Small intestine (tissue), 16 donors: ENCODE measurements at places on chromosomes 4 and X. TPM values are rescaled to one million over a fixed set of nuclear protein-coding genes. Genes with fewer than 3 reads are reported as not detected.

DNA sequence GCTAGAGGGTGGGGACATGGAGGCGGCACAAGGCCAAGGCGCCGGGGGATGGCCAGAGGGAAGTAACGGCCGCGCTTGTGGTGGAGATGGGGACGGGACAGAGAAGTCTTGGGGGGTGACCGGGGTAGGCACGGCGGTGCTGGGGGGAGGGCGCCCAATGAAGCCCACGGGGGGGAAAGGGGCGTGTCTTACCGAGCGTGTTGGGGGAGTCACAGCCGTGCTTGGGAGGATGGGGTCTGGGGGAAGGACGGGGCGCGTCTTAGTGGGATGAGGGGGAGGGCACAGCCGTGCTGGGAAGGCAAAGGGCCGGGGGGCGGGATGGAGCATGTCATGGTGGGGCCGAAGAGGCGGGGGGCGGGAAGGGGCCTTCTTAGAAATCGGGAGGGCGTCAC lies 952 bp downstream of the ARSD start:
- no peaks in the 10 kb centered on the region for H3K4me1 ChIP-seq
- no peaks in the 10 kb centered on the region for H3K27me3 ChIP-seq
- peak overlapping the region; percentile 67 for H3K4me3 ChIP-seq
- H3K36me3 ChIP-seq: no peaks in the 10 kb centered on the region
- peak overlapping the region; percentile 94 for H3K27ac ChIP-seq

- no peak for DNase-seq
- no peaks in the 10 kb centered on the region for H3K36me3 ChIP-seq
- no peak overlapping the region for H3K27ac ChIP-seq
- no peak overlapping the region for H3K4me3 ChIP-seq
- no peaks in the 10 kb centered on the region for H3K27me3 ChIP-seq
- no peaks in the 10 kb centered on the region for H3K4me1 ChIP-seq
These were observed 114.3 kb upstream of the IL1RAPL1 start for GRCh38 chrX:28472926-28473325.

The SAGE1 gene
- polyA plus RNA-seq: not detected

DNA sequence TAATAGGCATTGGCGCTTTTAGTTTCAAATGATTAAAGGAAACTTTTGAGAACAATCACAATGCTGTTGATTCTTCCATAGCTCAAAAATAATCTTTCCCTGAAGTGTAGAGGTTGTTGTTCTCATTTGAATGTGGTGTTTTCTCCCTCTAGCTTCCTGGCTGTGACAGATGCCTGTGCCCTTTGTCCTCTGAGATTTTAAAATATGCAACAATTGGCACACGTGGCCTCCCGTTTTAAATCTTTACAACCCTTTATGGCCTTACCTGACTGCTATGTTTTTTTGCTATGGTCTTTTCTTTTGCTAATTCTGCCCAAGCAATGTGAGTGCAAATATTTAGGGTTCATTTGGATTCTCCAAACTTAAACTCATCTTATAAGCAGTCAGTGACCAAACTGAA lies 22.9 kb upstream of the CASK start:
- peaks cover 17% of the 10 kb centered on the region for H3K4me1 ChIP-seq
- no peak overlapping the region for H3K27ac ChIP-seq
- no peaks in the 10 kb centered on the region for H3K36me3 ChIP-seq
- no peak overlapping the region for H3K4me3 ChIP-seq
- H3K27me3 ChIP-seq: no peaks in the 10 kb centered on the region
- DNase-seq: peak; percentile 78

GRCh38 chrX:46873746-46874145 lies 36.9 kb downstream of the RP2 start:
- H3K27ac ChIP-seq: no peak overlapping the region
- DNase-seq: no peak
- H3K27me3 ChIP-seq: no peaks in the 10 kb centered on the region
- H3K4me3 ChIP-seq: no peak overlapping the region

The ANKRD37 gene
- 8.5 TPM for polyA plus RNA-seq

DNA sequence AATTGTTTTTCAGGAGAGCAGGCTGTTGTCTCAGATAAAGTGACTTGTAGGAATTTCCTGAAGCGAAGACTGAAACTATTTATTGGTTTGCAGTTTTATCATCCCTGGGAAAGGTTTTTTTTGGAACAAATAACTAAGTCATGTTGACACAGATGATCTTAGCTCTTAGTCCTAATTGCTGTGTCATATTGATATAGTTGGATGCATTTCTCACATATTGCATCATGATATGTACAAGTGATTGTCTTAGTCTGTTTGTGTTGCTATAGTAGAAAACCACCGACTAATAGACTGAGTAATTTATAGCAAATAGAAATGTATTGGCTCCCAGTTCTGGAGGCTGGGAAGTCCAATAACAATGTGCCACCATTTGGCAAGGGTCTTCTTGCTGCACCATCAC lies 397.5 kb upstream of the PPP1R2C start:
- H3K36me3 ChIP-seq: no peaks in the 10 kb centered on the region
- no peak overlapping the region for H3K27ac ChIP-seq
- H3K4me1 ChIP-seq: no peaks in the 10 kb centered on the region
- no peak for DNase-seq
- no peaks in the 10 kb centered on the region for H3K27me3 ChIP-seq
- no peak overlapping the region for H3K4me3 ChIP-seq

GRCh38 chr4:139142087-139142486 lies 34.9 kb downstream of the ELF2 start:
- peaks cover 8% of the 10 kb centered on the region for H3K4me1 ChIP-seq
- no peak for DNase-seq
- H3K36me3 ChIP-seq: no peaks in the 10 kb centered on the region
- H3K4me3 ChIP-seq: no peak overlapping the region
- no peaks in the 10 kb centered on the region for H3K27me3 ChIP-seq
- no peak overlapping the region for H3K27ac ChIP-seq

GRCh38 chrX:133786382-133786781 lies 199.0 kb downstream of the GPC3 start:
- peaks cover 10% of the 10 kb centered on the region for H3K4me1 ChIP-seq
- H3K36me3 ChIP-seq: no peaks in the 10 kb centered on the region
- no peak for DNase-seq
- H3K27me3 ChIP-seq: no peaks in the 10 kb centered on the region
- H3K27ac ChIP-seq: no peak overlapping the region

GRCh38 chr4:121146530-121146929 lies 17.6 kb downstream of the TNIP3 start:
- DNase-seq: no peak
- H3K27me3 ChIP-seq: no peaks in the 10 kb centered on the region
- no peak overlapping the region for H3K4me3 ChIP-seq
- no peak overlapping the region for H3K27ac ChIP-seq
- no peaks in the 10 kb centered on the region for H3K36me3 ChIP-seq

DNA sequence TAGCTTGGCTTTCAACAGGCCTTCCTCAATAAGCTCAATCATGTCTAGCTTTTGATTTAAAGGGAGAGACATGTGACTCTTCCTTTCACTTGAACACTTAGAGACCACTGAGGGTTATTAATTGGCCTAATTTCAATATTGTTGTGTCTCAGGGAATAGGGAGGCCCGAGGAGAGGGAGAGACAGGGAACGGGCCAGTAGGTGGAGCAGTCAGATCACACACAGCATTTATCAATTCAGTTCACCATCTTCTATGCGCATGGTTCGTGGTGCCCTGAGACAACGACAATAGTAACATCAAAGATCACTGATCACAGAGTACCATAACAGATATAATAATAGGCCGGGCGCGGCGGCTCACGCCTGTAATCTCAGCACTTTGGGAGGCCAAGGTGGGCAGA lies 17.8 kb downstream of the ZNF81 start:
- no peaks in the 10 kb centered on the region for H3K4me1 ChIP-seq
- no peaks in the 10 kb centered on the region for H3K36me3 ChIP-seq
- H3K4me3 ChIP-seq: no peak overlapping the region
- H3K27ac ChIP-seq: no peak overlapping the region
- no peaks in the 10 kb centered on the region for H3K27me3 ChIP-seq

The C4orf36 gene
- 4.0 TPM for polyA plus RNA-seq

DNA sequence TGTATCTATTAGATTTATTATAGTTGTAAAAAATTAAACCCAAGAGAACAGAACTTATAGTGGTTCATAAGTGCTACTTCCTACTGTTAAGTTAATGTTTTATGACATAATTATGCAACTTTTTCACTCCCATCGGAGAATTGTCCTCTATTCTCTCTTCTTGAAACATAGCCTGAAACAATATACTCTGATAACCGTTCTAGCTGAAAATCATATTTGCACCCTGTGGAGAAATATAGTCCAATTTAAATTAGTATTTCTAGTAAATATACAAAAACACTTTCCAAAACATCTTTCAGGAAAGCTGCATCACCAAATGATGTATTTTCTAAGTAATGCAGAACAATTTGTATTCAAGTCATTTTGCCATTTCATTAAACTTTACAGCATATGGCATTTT lies 586.4 kb downstream of the PRR32 start:
- no peaks in the 10 kb centered on the region for H3K27me3 ChIP-seq
- no peaks in the 10 kb centered on the region for H3K36me3 ChIP-seq
- no peak overlapping the region for H3K27ac ChIP-seq

DNA sequence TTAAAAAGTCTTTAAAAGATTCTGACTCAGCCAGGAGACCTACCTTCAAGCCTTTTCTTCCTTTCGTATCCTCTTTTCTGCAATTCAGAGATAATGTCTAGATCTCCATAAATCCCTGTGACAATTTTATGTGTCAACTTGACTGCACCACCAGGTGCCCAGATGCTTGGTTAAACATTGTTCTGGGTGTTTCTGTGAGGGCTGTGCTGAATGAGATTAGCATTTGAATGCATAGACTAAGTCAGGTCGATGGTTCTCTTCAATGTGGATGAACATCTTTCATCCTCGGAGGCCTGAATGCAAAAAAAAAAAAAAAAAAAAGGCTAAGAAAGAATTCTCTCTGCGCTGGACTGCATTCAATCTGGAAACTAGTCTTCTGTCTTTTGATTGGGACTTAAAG lies 1082.7 kb downstream of the NLGN4X start:
- no peak overlapping the region for H3K4me3 ChIP-seq
- no peaks in the 10 kb centered on the region for H3K4me1 ChIP-seq
- no peaks in the 10 kb centered on the region for H3K36me3 ChIP-seq
- no peak overlapping the region for H3K27ac ChIP-seq
- DNase-seq: no peak

DNA sequence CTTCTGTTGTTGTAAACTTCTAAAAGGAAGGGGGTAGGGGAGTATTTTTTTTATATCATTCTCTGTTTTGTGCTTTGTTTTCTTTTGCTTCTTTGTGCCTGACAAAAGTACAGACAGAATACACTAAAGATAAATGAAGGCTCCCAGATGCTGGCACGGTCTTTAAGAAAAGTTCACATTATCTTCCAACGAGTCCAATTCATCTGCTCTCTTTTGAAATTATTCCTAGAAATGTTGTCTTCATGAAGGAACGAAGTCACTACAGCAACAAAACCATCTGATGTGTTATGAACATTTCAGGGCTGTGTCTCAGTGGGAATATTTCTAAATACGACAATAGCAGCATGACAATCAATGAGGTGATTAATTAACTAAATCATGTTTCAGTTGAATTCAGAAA lies 813.8 kb upstream of the HTR2C start:
- no peaks in the 10 kb centered on the region for H3K36me3 ChIP-seq
- no peak overlapping the region for H3K27ac ChIP-seq
- no peak for DNase-seq
- H3K4me1 ChIP-seq: no peaks in the 10 kb centered on the region
- H3K27me3 ChIP-seq: no peaks in the 10 kb centered on the region

- H3K4me1 ChIP-seq: no peaks in the 10 kb centered on the region
- no peak overlapping the region for H3K4me3 ChIP-seq
- H3K27me3 ChIP-seq: no peaks in the 10 kb centered on the region
- H3K27ac ChIP-seq: no peak overlapping the region
- no peaks in the 10 kb centered on the region for H3K36me3 ChIP-seq
These were observed 9.4 kb upstream of the CLDN34 start for GRCh38 chrX:9957743-9958142.

DNA sequence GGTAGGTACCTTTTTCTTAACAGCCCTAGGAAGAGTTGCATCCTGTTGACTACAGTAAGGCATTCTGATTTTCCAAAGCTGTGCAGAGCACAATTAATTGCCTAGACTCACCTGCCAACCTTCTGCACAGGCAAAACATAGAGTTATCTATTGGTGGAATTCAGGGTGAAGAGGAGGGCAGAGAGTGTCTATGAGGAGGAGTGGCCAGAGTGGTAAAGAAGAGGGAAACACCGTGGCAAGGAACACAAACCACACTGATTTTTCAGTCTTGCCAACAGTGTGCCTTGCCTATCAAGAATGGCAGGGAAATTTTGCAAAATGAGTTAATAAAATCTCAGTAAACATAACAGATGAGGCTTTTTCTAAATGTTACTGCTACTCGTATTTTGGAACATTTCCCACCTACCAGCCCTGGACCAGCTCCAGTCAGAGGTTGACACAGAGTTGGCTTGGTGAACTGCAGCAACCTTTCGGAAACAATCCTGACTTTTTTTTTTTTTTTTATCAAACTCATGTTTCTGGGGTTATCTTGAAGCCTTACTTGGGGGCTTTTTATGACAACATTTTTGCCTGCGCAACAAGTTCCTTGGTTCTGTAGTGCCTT lies 67.9 kb upstream of the CAPN6 start:
- no peaks in the 10 kb centered on the region for H3K27me3 ChIP-seq
- no peak overlapping the region for H3K4me3 ChIP-seq

DNA sequence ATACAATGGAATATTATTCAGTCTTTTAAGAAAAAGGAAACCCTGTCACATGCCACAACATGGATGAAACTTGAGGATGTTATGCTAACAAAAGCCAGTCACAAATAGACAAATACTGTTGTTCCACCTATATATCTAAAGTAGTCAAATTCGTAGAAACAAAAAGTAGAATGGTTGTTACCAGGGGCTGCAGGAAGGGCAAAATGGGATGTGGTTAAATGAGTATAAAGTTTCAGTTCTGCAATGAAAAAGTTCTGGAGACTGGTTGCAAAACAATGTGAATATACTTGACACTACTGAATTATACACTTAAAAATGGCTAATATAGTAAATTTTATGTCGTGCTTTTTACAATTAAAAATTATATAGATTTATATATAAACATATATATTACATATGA lies 12.2 kb downstream of the SPOCK3 start:
- no peak overlapping the region for H3K27ac ChIP-seq
- no peaks in the 10 kb centered on the region for H3K36me3 ChIP-seq
- no peak overlapping the region for H3K4me3 ChIP-seq

DNA sequence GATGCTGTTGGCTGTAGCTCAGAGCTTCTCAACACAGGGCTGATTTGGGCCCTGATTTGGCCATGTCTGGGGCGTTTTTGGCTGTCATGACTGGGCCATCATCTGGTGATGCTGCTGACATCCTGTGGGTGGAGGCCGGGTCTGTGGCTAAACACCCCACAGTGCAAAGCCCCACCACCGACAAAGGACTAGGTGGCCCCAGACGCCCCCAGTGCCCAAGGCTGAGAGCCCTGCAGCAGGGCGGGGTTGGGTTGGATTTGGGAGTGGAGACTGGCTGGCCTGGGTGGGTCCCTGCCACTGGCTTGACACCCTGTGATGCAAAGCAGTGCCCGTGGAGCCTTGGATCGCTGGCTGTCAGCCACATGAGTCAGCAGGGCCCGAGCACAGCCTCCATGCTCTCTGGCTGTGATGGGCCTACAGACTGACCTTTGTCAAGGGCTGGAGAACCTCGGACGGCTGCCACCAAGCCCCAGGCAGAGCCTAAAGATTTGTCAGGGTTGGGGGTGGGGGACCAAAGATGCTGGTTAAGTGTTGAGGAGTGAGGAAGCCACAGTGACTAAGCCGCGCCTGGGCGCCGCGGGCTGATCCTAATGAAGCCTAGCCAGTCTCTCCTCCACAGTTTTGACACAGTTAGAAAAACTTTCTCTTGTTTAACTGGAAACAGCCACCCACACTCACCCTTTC lies 28.3 kb downstream of the CYTL1 start:
- H3K4me3 ChIP-seq: no peak overlapping the region
- no peaks in the 10 kb centered on the region for H3K4me1 ChIP-seq
- no peak overlapping the region for H3K27ac ChIP-seq
